ENCODE measurements at places on chromosomes 4 and X. TPM values are rescaled to one million over a fixed set of nuclear protein-coding genes. Genes with fewer than 3 reads are reported as not detected.

The ABCG2 gene
- total RNA-seq: 9.1 TPM

The VCX3B gene
- total RNA-seq: not detected

The ZNF718 gene
- 19.5 TPM for total RNA-seq

The H2BW2 gene
- total RNA-seq: not detected

The BANK1 gene
- 15.9 TPM for total RNA-seq

The NAP1L2 gene
- 0.48 TPM for total RNA-seq

The SPANXN3 gene
- not detected for total RNA-seq

The CFAP47 gene
- total RNA-seq: 0.96 TPM

GRCh38 chr4:147571036-147571770 lies 46.0 kb upstream of the TMEM184C start:
- DNase-seq: no peak

GRCh38 chrX:133414406-133415275 lies 648 bp downstream of the GPC4 start:
- DNase-seq: no peak

- DNase-seq: no peak
Observed at GRCh38 chr4:169625886-169626285, 5.5 kb downstream of the CLCN3 start.

- no peak for DNase-seq
Observed at GRCh38 chr4:22482250-22483127, 33.4 kb downstream of the ADGRA3 start.

DNA sequence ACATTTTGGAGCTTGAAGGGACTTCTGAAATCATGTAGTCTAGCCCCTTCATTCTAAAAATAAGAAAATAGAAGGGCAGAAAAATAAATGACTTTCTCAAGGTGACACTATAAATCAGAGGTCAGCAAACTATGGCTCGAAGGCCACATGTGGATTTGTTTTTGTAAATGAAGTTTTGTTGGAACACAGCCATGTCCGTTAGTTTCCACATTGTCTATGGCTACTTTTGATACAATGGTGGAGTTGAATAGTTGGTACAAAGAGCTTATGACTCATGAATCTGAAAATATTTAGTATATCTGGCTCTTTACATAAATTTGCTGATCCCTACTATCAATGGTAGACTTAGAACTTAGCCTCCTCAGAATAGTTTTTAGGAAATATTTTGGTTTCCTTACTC lies 302.4 kb upstream of the PRPS2 start:
- DNase-seq: no peak

DNA sequence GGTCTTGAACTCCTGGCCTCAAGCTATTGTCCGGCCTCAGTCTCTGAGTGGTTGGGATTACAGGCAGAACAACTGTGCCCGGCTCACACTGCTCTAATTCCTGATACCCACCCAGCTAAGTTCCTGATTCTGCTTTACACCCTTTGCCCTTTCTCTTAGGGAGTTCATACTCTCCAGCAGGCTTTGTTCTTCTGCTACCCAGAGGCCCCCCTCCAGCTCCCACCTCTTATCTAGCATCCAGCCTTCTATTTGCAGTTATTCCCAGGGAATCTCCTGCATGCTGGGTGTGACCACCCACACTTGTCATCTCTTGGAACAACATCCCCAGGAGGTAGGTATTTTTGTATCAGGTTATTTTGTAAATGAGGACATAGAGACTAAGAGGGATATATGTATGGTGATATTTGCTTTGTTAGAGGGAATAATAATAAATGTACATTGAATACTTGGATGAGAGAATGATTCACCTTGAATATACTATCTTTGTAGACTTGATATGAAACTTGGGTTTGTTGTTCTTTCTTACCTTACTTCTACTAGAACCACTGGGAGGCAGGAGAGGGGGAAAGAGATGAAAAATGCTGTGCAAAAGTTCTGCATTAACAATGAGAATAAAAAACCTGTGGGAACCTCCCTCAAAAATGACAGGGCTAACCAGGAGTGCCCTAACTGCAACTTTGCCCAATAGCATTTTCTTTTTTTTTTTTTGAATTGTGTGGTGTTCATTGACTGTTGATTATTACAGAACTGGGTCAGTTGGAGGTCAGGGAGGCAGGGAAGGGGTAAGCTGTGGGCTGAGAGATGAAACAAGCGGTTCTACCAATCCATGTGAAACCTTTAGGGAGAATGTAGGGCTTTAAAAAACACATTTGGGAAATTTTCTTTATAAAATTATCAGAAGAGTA lies 157.4 kb downstream of the SPRY1 start:
- no peak for DNase-seq

- no peak for DNase-seq
Observed at GRCh38 chr4:118318931-118319330, 33.9 kb downstream of the PRSS12 start.

DNA sequence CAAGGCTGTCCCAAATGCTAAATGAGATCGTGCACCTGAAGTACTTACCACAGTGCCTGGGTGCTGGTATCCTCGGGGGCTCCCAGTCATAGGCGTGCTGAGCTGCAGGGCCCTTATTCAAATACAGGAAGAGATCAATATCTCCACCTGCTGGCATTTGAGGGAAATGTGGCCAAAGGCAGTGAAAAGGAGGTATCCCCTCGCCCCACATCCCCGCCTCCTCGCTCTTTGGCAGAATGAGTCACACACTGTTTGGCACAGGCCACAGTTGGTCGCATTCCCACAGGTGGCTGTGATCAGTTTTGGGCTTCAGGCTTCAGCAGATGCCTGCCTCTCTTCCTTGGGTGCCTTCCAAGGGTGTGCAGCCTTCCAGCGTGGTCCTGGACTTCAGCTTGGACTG lies 28.4 kb downstream of the ZNF185 start:
- peak; percentile 40 for DNase-seq

- DNase-seq: no peak
Observed at GRCh38 chr4:48195374-48195773, 61.3 kb upstream of the TXK start.

DNA sequence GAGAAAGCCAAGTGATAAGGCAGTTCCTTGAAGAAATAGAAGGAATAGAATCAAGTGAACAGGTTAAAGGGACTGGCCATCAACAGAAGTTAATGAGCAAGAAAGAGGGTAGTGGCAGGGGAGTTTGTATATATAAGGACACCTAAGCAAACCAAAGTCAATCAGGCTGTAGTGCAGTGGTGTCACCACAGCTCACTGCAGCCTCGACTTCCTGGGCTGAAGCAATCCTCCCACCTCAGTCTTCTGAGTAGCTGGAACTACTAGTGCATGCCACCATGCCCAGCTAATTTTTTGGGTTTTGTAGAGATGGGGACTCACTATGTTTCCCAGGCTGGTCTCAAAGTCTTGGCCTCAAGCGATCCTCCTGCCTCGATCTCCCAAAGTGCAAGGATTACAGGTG lies 15.9 kb downstream of the ACOT9 start:
- DNase-seq: no peak

DNA sequence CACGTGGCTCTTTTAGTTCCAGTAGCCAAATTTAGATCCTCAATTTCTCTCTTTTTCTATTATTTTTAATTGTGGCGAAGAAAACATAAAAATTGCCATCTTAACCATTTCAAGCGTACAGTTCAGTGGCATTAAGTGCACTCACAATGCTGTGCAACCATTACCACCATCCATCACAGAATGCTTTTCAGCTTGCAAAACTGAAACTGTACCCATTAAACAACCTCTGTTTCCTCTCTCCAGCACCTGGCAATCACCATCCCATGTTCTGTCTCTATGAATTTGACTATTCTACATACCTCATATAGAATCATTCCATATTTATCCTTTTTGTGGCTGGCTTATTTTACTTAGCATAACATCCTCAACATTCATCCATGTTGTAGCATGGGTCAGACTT lies 74.9 kb downstream of the METTL14 start:
- DNase-seq: no peak

DNA sequence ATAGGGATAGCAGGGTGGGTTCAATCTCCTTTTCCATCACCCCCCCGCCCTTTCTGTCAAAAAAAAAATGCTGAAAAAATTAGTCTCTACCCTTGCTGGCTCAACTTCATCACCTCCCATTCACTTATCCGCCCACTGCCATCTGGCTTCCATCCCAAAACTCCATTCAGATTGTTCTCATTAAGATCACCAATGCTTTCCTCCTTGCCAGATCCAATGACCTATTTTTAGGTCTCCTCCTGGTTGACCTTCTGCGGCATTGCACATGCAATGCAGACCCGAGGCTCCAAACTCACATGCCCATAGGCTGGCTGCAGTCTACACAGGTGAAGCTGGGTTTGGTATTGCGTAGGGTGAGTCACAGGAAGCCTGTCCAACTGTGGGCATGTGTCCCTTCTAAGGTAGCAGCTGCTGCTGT lies 21.1 kb upstream of the STIM2 start:
- DNase-seq: no peak

- DNase-seq: peak; percentile 51
Observed at GRCh38 chr4:1720163-1720983, 750 bp downstream of the TMEM129 start.

GRCh38 chrX:66024092-66024467 lies 15.8 kb downstream of the VSIG4 start:
- DNase-seq: no peak

All from umbilical cord (tissue), 2 donors.